HepG2 (cell line): ENCODE measurements at places on chromosomes 5 and 9. TPM values are rescaled to one million over a fixed set of nuclear protein-coding genes. Genes with fewer than 3 reads are reported as not detected.

DNA sequence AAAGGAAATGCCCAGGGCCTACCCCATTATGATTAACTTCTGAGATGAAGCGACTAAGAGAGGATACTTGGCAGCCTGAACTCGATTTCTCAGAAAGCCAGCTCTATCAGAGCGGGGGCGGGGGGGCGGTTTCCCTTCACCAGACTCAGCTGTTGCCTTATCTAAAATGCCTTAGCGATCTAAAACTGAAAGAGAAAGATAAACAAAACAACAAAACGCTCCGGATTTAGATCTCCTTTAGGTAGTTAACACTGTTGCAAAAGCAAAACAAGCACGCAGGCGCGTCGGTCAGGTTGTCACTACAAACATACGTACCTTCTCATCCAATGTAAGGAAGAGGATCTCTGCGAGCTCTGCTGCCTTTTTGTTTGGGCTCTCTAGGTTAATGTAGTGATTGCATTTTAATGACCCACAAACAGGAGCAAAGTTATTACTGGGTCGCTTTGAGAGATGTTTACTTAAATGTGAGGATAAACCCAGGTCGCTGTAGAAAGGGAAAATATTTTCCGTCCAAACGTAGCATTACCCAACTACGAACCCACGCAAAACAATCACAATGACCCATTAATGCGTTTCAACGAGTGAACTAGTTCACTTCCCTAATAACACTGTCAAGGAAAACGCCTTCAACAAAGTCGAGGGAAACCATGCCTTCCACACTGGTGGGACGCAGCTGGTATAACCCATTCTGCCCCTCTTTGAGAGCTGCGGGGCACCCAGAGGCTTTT, 982 bp downstream of the EPB41L4A start:
- no peaks in the 10 kb centered on the region for H3K36me3 ChIP-seq
- 0 out of 2 replicates have a peak, but pooled peaks cover 5% of the 10 kb centered on the region for H3K4me1 ChIP-seq
- no peak for DNase-seq
- H3K27me3 ChIP-seq = peaks cover 35% of the 10 kb centered on the region; the same call in 2 of the 3 replicates
- H3K4me3 ChIP-seq = no peak overlapping the region

DNA sequence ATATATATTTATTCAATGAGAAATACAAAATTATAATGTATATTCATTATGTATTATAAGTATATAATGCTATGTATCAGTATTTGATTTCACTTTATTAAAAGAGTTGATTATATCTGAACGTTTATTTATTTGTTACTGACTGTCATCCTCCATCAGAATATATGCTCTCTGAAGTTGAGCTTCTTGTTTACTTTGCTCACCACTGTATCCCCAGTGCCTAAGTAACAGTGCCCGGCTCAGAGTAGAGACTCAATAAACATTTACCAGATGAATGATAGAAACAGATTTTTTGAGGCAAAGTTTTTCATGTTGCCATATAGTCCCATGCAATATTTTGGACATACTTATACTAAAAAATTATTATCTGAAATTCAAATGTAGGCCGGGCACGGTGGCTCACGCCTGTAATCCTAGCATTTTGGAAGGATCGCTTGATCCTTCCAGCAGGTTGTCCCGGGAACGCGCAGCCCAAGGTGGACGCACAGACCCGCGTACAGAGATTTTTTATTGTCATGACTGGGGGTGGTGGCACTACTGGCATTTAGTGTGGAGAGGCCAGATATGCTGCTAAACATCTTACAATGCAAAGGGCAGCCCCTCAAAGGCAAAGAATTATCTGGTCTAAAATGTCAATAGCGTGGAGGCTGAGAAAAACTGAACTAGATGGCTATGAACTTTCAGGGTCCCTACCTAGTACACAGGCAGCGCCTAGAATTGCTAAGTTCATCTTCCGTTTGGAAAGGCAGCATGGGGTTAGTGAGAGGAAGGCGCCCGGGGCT, 761 bp upstream of the DNAJC25 start:
- peak overlapping the region; percentile 59 for H3K27ac ChIP-seq
- H3K27me3 ChIP-seq = no peaks in the 10 kb centered on the region; the same call in 2 of the 3 replicates
- no peaks in the 10 kb centered on the region for H3K36me3 ChIP-seq
- no peak for DNase-seq
- peaks cover 55% of the 10 kb centered on the region for H3K4me1 ChIP-seq
- peak overlapping the region; percentile 91 for H3K4me3 ChIP-seq

GRCh38 chr9:134316449-134317160, 9.7 kb upstream of the RXRA start:
- DNase-seq = no peak
- H3K27me3 ChIP-seq = peaks cover 54% of the 10 kb centered on the region
- no peak overlapping the region for H3K4me3 ChIP-seq

GRCh38 chr5:168654211-168654721, 75.1 kb upstream of the PANK3 start:
- no peaks in the 10 kb centered on the region for H3K27me3 ChIP-seq
- H3K27ac ChIP-seq = no peak overlapping the region
- H3K36me3 ChIP-seq = no peaks in the 10 kb centered on the region
- H3K4me1 ChIP-seq = peaks cover 26% of the 10 kb centered on the region

The VCP gene
- 143 and 166 TPM in 2 replicates for polyA plus RNA-seq

DNA sequence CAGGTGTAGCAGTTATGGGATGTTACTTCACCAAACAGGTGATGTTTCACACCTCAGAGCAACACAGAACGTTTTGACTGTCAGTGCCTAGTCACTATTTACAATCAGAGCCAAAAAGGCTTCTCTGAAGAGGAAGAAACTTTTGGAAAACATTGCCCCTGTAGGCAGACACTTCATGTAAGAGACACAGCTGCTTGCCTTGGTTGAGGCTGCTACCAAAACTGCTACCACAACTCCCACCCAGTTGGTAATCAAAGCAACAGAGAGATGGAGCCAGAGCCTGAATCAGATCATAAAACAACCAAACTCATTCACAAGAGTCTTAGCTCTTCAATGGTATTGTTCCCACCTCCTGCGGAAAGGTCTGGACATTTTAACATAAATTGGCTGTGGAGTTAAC, 61.0 kb downstream of the CTSL start:
- no peak overlapping the region for H3K4me3 ChIP-seq
- no peak for DNase-seq
- H3K36me3 ChIP-seq = no peaks in the 10 kb centered on the region
- peaks cover 12% of the 10 kb centered on the region for H3K4me1 ChIP-seq
- H3K27me3 ChIP-seq = no peaks in the 10 kb centered on the region
- H3K27ac ChIP-seq = no peak overlapping the region

- H3K4me1 ChIP-seq = no peaks in the 10 kb centered on the region; the same call in 1 of the 2 replicates
- no peak overlapping the region for H3K4me3 ChIP-seq
Observed at GRCh38 chr9:133210202-133210532, 1.1 kb upstream of the OBP2B start.

DNA sequence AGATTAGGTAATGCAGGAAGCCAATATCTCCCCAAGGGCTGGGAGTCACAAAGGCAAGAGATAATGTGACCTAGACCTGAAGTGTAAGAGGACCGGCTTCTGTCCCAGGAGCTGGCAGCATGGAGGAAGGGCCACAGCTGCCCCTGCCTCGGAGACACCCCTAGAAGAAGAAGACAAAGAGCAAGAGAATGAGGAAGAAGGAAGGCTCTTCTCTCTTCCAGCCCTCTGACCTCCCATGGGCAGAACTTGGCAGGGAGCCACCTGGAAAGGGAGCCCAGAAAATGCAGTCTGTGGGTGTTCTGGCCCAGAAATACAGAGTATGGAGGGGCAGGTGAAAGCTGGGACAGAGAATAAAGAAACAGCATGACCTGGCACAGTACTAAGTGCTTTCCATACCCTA, 151.0 kb downstream of the C5orf15 start:
- no peak overlapping the region for H3K4me3 ChIP-seq
- no peaks in the 10 kb centered on the region; the same call in 1 of the 2 replicates for H3K27me3 ChIP-seq
- H3K36me3 ChIP-seq = no peaks in the 10 kb centered on the region
- no peaks in the 10 kb centered on the region for H3K4me1 ChIP-seq

The ADGRV1 gene
- 3.9 and 5.9 TPM in 2 replicates for polyA plus RNA-seq

The SLCO4C1 gene
- polyA plus RNA-seq = 1.3 and 2.8 TPM in 2 replicates

- H3K27ac ChIP-seq = no peak overlapping the region
- H3K36me3 ChIP-seq = no peaks in the 10 kb centered on the region
- H3K4me1 ChIP-seq = no peaks in the 10 kb centered on the region
- no peak overlapping the region for H3K4me3 ChIP-seq
- H3K27me3 ChIP-seq = peaks cover 5% of the 10 kb centered on the region; the same call in 2 of the 3 replicates
- no peak for DNase-seq
Observed at GRCh38 chr5:159905496-159905895, 10.8 kb upstream of the ADRA1B start.

The PCDHB11 gene
- not detected in 2 replicates for polyA plus RNA-seq

DNA sequence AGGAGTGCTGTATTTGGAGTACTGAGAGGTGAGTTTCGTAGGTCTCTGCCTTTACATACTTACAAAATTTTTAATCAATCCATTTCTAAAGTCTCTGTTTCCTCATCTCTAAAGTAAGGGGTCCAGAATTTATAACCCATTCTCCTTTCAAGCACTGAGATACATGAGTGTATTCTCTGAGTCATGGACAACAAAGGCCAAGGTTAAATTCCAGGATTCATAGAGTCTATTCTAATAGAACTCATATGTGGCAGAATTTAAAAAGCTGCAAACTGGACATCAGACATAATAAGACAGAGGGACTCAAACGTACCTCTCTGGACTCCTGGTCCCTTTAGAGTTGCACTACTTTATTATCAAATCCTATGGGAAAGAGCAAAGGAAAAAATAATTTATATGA, 112.5 kb upstream of the SLIT3 start:
- H3K36me3 ChIP-seq = no peaks in the 10 kb centered on the region
- DNase-seq = no peak
- H3K27ac ChIP-seq = no peak overlapping the region
- H3K4me1 ChIP-seq = no peaks in the 10 kb centered on the region
- no peak overlapping the region for H3K4me3 ChIP-seq

GRCh38 chr5:52740007-52740406, 47.7 kb upstream of the ITGA1 start:
- no peak for DNase-seq
- no peaks in the 10 kb centered on the region for H3K4me1 ChIP-seq
- H3K27me3 ChIP-seq = peaks cover 2% of the 10 kb centered on the region; the same call in 1 of the 3 replicates
- no peak overlapping the region for H3K4me3 ChIP-seq

The IRX1 gene
- not detected in 2 replicates for polyA plus RNA-seq

The ZNF346 gene
- 8.3 and 8.6 TPM in 2 replicates for polyA plus RNA-seq

The PNPLA7 gene
- 1.5 and 1.9 TPM in 2 replicates for polyA plus RNA-seq

GRCh38 chr5:126866851-126867636, 90.1 kb downstream of the LMNB1 start:
- H3K4me3 ChIP-seq = no peak overlapping the region
- no peak overlapping the region for H3K27ac ChIP-seq
- DNase-seq = no peak
- H3K36me3 ChIP-seq = no peaks in the 10 kb centered on the region
- no peaks in the 10 kb centered on the region for H3K4me1 ChIP-seq
- no peaks in the 10 kb centered on the region for H3K27me3 ChIP-seq

DNA sequence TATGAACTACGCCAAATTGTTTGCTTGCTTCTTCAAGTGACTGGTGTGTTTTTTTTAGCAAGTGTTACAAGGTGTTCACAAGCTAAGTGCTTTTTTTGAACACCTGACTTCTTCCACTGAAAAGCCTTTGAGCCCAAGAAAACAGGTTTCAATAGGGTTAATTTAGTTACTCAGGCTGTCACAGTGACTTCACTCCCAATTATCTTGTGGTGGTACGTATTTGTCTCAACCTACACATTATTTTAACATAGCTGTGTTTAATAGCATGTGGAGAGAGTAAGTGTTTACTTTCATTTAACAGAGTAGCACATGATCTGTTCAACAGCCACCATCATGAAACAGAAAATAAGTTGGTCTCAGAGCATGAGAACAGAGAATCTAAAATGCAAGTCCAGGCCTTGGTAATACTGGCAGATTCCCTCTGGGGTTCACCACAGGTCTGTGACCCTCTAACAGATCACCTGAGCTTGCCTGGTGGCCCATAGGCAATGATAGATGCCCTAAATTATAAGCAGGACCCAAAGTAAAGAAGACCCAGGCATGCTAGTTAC, 267.7 kb upstream of the SMARCA2 start:
- no peak overlapping the region for H3K27ac ChIP-seq
- H3K27me3 ChIP-seq = no peaks in the 10 kb centered on the region
- H3K36me3 ChIP-seq = no peaks in the 10 kb centered on the region
- no peak for DNase-seq
- no peak overlapping the region for H3K4me3 ChIP-seq

DNA sequence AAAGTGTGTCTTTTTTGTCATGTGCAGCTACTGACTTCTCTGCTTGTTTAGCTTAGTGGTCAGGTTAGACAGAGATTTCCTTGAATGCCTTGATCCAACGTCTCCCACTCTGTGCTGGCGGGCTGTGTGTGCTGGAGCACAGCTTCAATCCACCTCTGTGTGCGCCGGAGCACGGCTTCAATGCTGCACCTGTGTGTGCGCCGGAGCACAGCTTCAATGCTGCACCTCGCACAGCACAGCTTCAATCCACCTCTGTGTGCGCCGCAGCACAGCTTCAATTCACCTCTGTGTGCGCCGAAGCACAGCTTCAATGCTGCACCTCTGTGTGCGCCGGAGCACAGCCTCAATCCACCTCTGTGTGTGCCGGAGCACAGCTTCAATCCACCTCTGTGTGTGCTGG, 69.0 kb upstream of the PHYKPL start:
- H3K27ac ChIP-seq = no peak overlapping the region
- H3K27me3 ChIP-seq = peaks cover 24% of the 10 kb centered on the region; the same call in 1 of the 3 replicates
- DNase-seq = no peak
- no peak overlapping the region for H3K4me3 ChIP-seq

- no peak for DNase-seq
- no peak overlapping the region for H3K4me3 ChIP-seq
- H3K27ac ChIP-seq = no peak overlapping the region
- no peaks in the 10 kb centered on the region for H3K36me3 ChIP-seq
- no peaks in the 10 kb centered on the region for H3K4me1 ChIP-seq
- no peaks in the 10 kb centered on the region for H3K27me3 ChIP-seq
Observed at GRCh38 chr5:107915176-107915812, 244.6 kb upstream of the EFNA5 start.

DNA sequence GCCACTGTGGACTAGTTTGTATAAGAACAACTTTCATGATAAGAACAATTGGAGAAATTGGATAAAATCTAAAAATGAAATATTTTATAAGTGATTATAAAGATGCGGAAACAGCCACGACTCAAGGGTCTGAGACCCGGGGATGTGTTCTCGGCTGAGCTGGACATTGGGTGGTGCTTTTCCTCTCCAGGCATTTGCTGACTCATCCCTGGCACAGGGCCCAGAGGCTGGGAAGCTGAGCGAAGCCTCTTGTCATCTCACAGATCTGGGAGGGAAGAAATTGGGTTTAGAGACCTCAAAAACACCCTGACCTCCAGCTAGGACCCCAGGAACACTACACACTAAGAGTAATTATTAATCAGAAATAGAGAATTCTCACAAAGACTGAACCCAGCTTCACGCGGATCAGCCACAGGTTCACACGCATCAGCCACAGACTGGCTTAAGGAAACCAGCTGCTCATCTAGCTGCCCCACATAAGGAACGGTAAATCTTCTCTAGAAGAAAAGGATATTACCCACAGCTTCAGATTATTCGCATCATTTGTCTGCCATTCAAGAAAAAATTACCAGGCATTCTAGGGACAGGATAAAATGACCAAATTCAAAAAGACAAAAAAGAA, 2.8 kb upstream of the OR2V1 start:
- no peaks in the 10 kb centered on the region for H3K4me1 ChIP-seq
- DNase-seq = peak; percentile 12
- no peak overlapping the region for H3K27ac ChIP-seq
- H3K4me3 ChIP-seq = no peak overlapping the region

The SPINK6 gene
- polyA plus RNA-seq = not detected in 2 replicates

GRCh38 chr5:90131383-90132133, 278.0 kb downstream of the CETN3 start:
- H3K4me1 ChIP-seq = no peaks in the 10 kb centered on the region
- DNase-seq = no peak
- H3K4me3 ChIP-seq = no peak overlapping the region
- H3K36me3 ChIP-seq = no peaks in the 10 kb centered on the region

- H3K27ac ChIP-seq = no peak overlapping the region
- no peak overlapping the region for H3K4me3 ChIP-seq
- DNase-seq = no peak
- H3K36me3 ChIP-seq = no peaks in the 10 kb centered on the region
Observed at GRCh38 chr5:167833456-167833855, 458.0 kb upstream of the WWC1 start.
